Activated CD4-positive, alpha-beta T cell treated with anti-CD3 and anti-CD28 coated beads, Interleukin-2, amount 50 U/mL, for 24 hours (primary cell): ENCODE measurements at places on chromosomes 11 and 22.

- DNase-seq, result no peak
Measured at GRCh38 chr11:19552656-19553260, 159.9 kb upstream of the NAV2 start.

DNA sequence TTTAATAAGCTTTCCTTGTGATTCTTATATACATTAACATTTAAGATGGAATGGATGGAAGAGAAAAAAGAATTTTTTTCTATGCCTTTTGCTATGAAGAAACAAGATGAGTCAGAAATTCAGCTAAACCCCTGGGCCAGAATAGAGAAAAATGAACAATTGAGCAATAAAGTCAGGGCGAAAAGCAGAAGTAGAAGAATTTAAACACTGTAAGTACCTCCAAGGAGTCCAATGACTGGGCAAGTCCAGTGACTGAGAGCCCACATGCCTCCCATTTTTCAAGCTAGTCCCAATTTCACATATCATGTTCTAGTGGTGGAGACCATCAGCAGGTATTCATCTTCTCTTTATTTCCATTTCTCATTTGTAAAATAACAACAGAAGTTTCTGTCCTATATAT lies 18.6 kb upstream of the APLP2 start:
- DNase-seq, result no peak

DNA sequence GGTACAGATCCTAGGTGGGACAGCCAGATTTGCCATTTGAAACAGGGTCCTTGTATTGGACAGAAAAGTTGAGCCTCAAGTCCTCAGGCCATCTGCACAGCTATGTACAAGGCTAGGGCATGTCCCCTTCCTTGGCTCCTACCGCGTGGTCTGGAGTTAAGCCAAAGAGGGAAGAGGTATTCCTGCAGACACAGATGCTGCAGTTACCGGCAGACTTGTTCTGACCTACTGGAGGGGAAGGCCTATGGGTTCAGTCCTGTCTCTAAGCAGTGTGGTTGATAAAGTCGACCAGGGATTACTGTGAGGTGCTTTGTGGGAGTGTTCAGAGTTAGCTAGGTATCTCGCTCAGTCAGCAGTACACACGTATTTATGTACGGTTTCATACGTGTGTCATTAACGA lies 180.6 kb downstream of the ADAMTS15 start:
- no peak for DNase-seq

DNA sequence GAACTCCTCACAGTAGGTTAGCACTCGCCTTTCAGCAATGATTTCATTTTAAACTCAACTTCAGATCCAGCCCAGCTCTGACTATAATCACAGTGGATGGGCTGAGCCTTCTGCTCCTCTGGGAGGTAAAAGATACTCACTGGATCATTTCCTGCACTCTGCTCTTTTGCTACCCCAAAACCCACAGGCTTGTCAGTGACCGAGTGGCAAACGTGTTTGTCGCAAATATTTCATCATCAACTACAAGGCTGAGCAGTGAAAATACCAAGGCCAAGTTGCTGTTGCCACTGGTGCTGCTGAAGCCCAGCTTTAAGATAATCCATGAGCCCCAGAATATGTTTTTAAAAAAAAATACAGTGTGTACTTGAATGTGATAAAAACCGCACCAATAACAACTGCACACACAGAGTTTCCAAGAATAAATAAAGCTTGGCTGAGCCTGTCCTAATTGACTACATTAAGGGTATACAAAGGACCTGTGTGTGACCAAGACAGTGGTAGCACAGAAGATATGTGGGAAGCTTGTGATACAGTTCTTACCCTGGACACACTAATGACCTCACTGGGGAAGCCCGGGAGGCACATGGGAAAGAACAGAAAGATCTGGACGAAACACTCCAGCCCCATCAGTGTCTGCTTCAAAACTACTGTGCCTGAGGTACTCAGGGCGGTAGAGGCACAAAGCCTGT lies 41.3 kb downstream of the ABTB2 start:
- DNase-seq, result no peak

- no peak for DNase-seq
Measured at GRCh38 chr22:17648569-17648968, 10.0 kb downstream of the BCL2L13 start.
